RPMI7951 (cell line): ENCODE measurements at places on chromosomes 12 and 14. TPM values are rescaled to one million over a fixed set of nuclear protein-coding genes. Genes with fewer than 3 reads are reported as not detected.
A peak's percentile ranks its signal among the peaks of the same experiment; 100 is the strongest.

KCNC2 gene
- not detected in 2 replicates for total RNA-seq

LTB4R2 gene
- total RNA-seq = 0.72 and 0.88 TPM in 2 replicates

CD163L1 gene
- 14.3 and 15.9 TPM in 2 replicates for total RNA-seq

FITM1 gene
- 0.20 TPM in 1 of 2 replicates, not detected in the other for total RNA-seq

REM2 gene
- total RNA-seq = 0.12 and 0.59 TPM in 2 replicates

BATF gene
- total RNA-seq = 3.6 and 3.9 TPM in 2 replicates

KERA gene
- not detected in 2 replicates for total RNA-seq

DNA sequence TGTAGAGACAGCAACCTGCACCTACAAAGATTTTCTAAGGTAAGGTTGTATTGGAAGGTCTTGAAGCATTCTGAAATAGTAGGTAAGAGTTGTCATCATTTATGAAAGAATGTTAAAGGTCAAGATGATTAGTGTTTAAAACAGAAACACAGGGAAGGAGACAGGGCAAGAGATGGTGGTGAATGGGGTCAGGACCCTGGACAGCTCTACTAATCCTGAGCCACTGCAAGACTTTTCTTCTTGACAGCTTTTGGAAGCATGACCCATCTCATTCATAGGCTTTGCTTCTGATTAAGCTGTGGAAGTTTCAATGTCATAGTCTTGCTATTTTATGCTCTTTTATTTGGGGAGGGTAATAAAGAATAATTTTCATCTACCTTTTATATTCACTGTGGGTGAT is 75.5 kb upstream of the CAND1 start:
- peak; percentile 2 for DNase-seq

DNA sequence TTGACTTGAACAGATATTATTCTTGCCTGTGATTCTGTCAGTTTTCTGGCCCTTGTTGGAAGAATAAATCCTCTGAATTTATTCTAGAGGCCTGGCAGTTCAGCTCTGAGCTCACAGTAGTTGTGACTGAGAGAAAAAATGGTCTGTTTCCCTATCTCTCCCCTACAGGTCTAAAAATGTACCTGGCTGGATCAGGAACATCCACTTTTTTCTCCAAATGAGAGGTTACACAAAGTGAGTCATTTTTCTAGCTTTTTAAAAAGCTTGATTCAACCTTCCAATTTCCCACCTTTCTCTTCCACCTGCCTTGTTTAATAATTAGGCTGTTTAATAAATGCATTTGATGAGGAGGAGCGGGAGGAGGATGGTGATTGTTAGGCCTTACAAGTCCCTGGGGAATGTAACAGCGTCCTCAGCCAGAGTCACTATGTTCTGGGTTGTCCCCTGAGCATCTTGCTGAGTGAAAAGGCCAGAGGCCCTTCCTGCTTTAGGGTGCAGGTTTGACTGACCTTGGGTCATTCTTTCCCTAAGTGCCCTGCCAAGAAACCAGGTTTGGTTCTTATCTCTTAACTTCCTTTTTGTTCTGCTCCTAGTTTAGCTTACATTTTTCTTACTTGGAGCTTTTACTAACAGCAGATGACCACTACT is 91.7 kb upstream of the FUT8 start:
- no peak for DNase-seq

GRCh38 chr12:43309959-43310358 is 242.0 kb downstream of the ADAMTS20 start:
- DNase-seq = peak; percentile 17

GRCh38 chr14:85528897-85529631 is 880 bp upstream of the FLRT2 start:
- DNase-seq = peak; percentile 63

- DNase-seq = no peak
These were observed 267.3 kb downstream of the BCAT1 start for GRCh38 chr12:24681570-24681969.

DNA sequence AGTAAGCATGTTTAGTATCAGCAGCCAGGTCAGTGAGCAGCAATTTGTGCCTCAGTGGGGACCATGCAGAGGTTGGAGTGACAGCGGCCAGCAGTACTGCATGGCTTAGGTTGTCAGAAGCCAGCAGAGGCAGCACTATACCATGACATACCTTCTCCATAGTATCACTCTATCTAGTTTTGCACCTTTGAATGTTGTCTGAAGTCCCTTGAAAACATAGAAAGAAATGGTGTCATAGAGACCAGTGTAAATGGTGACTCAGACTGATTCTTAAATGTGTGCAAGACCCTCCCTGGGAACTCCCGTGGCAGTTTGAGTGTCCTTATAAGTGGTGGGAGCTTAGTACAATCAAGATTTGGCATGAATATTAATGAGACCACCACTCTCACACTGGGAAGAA is 124.4 kb downstream of the SLC38A1 start:
- DNase-seq = no peak
